PC-9 (cell line): ENCODE measurements at places on chromosomes 3 and 15.

DNA sequence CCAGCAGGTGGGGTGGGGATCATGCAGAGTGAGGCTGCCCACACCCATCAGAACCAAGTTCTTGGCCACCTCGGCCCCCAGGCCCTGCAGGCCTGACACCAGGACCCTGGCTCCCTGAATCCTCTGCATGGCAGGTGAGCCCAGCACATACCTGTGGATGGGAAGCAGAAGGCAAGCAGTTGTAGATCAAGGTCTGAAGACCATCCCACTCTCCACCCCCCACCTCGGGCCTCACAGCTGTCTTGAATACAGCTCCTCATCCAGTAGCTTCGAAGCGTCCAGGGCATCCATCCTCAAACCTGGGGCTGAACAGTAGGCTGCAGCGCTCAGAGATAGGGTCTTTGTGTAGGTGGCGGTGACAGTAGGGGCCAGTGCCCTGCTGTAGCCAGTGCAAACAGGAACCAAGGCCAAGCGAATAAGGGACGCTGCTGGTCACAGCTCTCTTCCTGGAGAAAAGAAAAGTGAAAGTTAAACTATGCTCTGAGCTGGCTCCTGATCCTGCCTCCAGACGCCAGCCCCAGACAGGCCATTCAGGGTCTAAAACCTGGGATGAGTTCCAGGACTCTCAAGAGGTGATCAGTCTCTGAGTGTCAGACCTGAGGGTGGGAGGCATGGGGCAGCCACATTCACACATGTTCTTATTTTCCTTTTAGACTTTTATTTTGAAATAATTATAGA, at the start of gene UBA7:
TSS of gene UBA7 (minus strand) at position 457 of the 678 bp plus-strand sequence. CDS start at position 291, 166 bp downstream.
- no peaks in the 10 kb centered on the region for H3K4me1 ChIP-seq
- no peaks in the 10 kb centered on the region for H3K36me3 ChIP-seq
- no peaks in the 10 kb centered on the region for H3K27me3 ChIP-seq
- no peak within 1 kb of the TSS for H3K27ac ChIP-seq
- DNase-seq, result peak; percentile 49
- H3K4me3 ChIP-seq, result no peak within 1 kb of the TSS; the same call in 1 of the 2 replicates

GRCh38 chr15:99763827-99764226, 30.6 kb upstream of the LYSMD4 start:
- H3K36me3 ChIP-seq, result no peaks in the 10 kb centered on the region
- no peak overlapping the region for H3K27ac ChIP-seq
- DNase-seq, result no peak
- H3K27me3 ChIP-seq, result no peaks in the 10 kb centered on the region

DNA sequence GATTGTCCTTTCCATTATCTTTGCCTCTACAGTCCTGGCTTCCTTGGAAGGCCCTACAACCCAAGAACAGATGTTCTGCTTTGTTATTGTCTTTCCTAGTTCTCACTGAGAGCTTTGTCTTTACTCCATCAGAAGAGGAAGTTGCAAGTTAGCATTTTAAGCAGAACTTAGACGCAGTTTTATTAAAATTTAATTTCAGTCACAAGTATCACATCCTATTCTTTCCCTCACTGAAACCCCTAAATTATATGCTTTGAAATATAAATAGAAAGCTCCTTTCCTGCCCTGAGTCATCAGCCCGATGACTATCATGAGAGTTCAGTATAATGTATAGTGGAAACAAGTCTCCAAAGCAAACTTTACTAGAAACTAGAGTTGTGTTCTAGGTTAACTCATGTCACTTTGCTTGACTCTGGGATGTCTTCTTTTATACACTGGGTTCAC, 291.2 kb upstream of the RBMS3 start:
- H3K27ac ChIP-seq, result no peak overlapping the region
- no peak overlapping the region for H3K4me3 ChIP-seq
- no peaks in the 10 kb centered on the region for H3K4me1 ChIP-seq
- no peak for DNase-seq
- H3K36me3 ChIP-seq, result no peaks in the 10 kb centered on the region

DNA sequence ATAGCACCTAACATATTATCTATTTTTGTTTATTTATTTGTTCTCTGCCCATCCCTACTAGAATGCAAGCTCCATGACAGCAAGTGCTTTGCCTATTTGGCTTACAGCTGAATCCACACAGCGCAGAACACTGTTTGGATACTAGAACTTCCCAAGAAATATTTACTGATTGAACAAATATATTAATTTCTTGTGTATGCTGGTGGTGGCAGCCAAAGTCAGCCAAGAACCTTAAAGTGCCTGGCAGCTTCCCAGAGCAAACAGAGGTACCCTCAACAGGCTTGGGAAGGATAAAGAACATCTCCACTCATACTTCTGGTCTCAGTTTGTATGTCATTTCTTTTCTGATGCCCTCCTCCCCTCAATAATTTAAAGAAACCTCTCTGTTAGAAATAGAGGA, 111.8 kb upstream of the SLC25A36 start:
- H3K4me1 ChIP-seq, result no peaks in the 10 kb centered on the region
- no peak overlapping the region for H3K4me3 ChIP-seq
- H3K27me3 ChIP-seq, result no peaks in the 10 kb centered on the region

DNA sequence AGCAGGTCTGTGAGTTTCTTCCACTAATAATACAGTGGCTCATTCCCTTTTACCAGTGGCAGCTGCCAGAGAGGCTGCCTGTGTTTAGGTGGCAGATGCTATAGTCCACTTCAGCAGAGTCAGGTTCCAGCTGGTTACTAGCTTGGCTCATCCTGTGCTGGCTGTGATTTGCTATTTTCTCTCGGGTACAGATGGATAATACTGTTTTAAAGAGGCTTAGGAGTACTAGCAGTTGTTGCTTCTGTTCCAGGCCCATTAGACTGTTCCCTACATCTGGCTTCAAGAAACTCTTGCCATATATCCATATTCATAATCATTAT, 41.0 kb downstream of the ZNF609 start:
- H3K27ac ChIP-seq, result no peak overlapping the region
- no peak for DNase-seq
- H3K27me3 ChIP-seq, result no peaks in the 10 kb centered on the region
- H3K4me3 ChIP-seq, result no peak overlapping the region
